ENCODE measurements at places on chromosomes 3 and 15.

- DNase-seq, result no peak
Measured at GRCh38 chr3:62144482-62144881, 228.9 kb downstream of the FEZF2 start.

GRCh38 chr3:23691357-23691895 lies 114.3 kb upstream of the UBE2E1 start:
- DNase-seq, result no peak

DNA sequence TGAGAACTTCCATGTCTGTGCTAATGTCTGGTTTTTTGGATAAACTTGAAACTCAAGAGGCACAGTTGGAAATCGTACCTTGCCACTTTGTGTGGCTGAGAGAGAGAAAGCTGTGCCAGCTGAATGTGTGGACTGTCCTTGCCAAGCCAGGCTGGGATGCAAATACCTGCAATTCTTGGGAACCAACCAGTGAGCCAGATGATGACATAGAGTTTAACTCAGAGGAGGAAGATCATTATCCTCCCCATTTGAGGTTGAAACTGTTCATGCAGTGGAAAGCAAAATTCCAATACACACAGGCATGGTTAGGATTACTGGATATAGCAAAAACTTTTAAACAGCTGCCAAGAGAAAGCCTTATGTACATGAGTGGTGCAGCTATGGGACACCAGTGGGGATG lies 451.4 kb upstream of the NPAP1 start:
- DNase-seq, result no peak

DNA sequence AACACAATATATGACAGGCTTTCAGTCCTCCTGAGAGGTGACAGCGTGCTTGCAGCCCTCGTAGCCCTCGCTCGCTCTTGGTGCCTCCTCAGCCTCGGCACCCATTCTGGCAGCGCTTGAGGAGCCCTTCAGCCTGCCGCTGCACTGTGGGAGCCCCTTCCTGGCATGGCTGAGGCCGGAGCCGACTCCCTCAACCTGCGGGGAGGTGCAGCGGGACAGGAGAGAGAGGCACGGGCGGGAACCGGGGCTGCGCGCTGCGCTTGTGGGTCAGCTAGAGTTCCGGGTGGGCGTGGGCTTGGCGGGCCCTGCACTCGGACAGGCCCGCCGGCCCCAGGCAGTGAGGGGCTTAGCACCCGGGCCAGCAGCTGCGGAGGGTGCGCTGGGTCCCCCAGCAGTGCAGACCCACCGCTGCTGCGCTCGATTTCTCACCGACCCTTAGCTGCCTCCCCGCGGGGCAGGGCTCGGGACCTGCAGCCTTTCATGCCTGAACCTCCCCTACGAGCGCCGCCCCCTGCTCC lies 60.4 kb upstream of the HRH1 start:
- DNase-seq, result no peak

GRCh38 chr3:39140341-39140971 lies 12.9 kb downstream of the CSRNP1 start:
- DNase-seq, result no peak

GRCh38 chr3:105322570-105323273 lies 44.0 kb upstream of the ALCAM start:
- no peak for DNase-seq

GRCh38 chr3:122502941-122503340 lies 11.8 kb downstream of the KPNA1 start:
- no peak for DNase-seq

Measured in brain microvascular endothelial cell (primary cell).